ENCODE measurements at places on chromosomes 2 and 18.

DNA sequence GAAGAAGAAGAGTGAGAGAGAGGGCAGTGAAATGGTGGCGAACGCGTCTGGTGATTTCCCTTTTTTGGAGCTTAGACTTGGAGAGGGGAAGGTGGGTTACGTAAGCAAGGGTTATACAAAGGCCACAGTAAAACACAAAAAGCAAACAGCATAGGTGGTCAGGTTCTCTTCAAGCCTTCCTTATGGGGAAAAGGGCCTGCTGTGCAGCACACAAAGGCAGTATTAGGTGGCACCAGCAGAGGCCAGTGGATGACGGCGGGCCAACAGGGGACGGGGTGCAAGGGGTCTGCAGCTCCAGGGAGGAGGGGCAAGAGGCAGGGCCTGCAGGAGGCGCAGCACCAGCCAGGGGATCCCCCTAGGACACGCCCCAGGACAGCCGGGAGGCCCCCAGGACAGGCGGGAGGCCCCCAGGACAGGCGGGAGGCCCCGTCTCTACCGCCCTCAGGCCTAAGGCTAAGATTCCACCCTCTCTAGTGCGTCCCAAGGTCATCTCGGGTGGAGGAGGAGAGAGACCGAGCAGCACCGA is 32.6 kb upstream of the NPC1 start:
- no peak for DNase-seq

GRCh38 chr2:47737-48136 is 1.4 kb upstream of the FAM110C start:
- no peak for DNase-seq

DNA sequence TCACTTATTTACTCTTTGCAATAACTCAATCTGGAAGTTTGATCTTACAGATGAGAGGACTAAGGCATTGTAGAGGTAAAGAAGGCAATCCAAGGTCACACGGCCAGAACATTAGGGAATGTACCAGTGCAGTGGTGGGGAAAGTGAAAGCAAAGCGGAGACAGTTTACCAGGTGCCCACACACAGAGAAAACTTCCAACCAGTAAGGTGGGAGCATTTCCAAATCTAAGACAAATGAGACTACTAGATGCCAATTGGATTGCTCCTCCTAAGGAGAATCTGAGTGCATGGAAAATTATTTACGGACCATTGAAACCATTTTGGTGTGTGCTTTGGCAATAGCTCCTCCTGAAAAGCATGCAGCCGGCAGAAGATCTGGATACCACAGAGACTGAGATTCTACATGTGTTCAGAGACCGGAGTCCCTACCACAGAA is 34.9 kb downstream of the SLC20A1 start:
- DNase-seq, result no peak

DNA sequence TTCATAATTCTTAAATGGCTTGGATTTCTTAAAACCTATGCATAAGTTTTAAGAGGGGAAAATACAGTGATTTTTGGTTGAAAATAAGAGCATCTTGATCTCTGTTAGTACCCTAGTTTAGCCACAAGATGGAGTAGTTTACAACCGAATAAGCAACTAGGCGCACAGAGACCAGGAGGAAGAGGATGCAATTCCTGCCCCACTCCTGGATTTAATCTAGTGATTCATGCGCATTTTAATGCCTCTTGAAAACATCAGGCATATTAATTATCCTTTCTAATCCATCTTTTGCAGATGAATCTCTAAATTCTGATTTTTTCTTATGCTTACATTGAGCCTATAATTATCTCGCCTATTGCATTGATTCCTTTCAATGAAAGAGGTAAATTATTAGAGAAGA is 76.7 kb downstream of the MRPS9 start:
- DNase-seq, result no peak

DNA sequence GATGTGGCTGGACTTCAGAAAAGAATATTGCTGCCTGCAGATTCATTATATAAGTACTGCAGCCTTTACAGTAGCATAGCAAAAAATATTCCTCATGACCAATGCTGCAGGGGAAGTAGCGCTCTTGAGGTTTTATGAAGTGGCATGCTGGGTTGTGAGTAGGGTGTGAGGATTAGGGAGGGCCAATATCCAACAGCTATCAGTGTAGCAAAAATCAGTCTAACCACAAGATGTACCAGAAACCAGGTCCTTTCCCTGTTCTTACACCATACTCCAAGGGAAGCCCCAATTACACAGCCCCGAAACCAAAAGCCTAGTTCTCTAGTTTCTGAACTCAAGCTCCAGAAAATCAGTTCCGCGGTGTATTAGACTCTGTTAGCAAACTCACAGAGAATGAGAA is 1082.2 kb upstream of the DDX18 start:
- DNase-seq, result no peak

DNA sequence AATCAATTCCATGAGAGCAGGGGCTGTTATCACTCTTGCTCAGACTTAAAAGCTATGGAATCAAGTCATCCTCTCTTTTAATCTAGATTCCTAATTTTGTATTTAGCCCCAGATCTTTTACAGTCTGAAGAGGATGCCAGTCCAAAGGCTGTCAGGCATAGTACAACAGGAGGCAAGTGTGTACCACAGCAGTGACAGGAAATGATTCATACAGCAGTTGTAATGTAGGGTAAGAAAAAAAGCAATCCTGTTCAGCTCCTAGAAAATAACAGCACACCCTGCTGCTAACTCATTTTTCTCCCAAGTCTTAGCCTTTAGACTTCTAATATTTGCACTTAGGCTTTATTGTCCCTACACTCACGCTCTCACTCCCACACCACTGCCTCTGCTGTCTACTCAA is 127.8 kb upstream of the SYT4 start:
- no peak for DNase-seq

GRCh38 chr2:221514305-221515040 is 57.6 kb downstream of the EPHA4 start:
- DNase-seq, result no peak

DNA sequence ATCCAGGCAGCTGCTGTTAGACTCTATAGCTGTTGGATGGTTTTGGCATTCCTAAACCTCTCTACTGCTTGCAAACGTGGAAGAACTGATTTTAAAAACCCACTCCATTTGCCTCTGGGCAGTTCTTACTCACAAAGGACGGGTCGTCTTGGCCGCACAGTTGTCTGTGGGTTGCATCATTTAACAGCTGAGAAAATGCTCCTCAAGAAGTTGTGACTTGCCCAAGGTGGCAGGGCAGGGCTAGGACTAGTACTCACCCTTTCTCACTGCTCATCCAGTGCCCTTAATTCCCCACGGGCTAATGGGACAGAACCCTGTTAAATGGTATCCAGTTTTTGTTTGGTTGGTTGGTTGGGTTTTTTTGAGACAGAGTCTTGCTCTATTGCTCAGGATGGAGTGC is 997 bp upstream of the DRC1 start:
- DNase-seq, result no peak

GRCh38 chr2:18949871-18950270 is 360.5 kb upstream of the NT5C1B start:
- no peak for DNase-seq

DNA sequence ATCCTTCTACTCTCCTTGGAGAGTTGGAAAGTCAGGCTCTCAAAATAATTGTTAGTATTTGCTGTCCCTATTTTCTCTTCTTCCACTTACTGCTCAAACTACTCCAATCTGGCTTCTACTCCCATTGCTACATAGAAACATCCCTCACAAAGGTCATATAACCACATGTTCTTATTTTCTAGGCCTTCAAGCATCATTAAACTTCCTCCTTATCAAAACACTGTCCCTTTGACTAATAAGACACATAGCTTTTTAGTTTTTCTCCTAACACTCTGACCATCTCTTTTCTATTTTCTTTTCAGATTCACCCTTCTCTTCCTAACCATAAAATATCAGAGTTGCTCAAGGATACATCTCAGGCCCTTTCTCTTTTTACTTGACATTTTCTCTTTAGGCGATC is 148.3 kb downstream of the MBD2 start:
- no peak for DNase-seq

DNA sequence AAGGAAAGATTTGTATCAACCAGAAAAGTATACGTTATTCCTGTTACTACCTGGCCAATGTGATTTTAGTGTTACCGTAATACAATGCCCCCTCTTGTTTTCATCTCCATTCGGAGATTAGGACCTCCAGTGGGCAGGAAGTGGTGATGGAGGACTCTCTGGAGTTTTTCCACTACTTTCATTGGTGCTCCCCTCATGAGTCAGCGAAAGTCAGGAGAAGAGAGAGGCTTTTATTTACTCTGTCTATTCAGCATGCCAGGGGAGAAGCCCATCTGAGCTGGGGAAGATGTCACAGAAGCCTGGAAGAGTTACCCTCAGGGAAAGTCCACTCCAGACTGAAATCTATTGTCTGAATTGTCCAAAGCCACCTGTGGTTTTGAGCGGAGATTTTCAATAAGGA is 88.2 kb upstream of the THUMPD2 start:
- no peak for DNase-seq

DNA sequence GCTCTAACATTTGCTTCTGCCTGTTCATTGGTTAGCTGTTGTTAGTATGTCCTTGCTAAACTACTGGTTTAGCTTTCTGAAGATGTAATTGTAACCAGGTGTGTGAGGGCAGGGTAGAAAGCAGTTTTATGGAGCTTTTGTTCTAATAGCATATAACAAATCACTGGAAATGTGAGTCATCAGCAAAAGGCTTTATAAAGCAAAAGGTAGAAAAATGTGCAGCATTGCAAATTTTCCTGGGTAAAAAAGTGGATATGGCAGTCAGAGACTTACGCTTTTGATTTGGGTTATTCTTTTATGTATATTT is 85.3 kb downstream of the ZNF407 start:
- no peak for DNase-seq

DNA sequence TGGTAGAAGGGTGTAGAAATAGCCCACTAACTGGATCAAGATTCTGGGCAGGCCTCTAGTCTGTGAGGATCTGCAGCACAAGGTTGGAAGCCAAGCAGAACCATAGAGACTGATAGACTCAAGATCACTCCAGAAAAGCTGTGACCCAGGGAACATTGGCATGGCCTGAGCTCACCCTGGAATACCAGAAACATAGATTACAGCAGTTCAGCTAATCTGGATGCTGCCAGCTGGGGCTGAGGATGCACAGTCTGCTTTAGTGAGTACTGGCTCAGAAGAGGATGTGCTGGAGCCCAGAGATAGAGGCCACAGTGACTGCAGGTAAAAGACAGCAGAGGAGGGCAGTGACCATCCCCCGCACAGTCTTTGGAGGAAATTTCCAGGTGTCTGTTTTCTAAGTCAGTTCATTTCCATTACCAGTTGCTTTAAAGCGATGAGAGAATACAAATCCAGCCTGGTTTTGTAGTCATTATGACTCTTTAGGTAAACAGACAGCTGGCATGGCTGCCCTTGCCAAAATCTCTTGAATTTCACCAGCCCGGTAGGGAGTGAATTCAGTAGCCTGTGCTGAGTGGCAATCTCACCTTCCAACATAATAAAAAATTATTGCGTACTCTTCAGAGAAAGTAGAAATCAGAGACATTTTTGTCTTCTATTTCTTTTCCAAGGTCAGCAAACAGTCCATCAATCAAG is 119.2 kb downstream of the ANTXR1 start:
- DNase-seq, result no peak

DNA sequence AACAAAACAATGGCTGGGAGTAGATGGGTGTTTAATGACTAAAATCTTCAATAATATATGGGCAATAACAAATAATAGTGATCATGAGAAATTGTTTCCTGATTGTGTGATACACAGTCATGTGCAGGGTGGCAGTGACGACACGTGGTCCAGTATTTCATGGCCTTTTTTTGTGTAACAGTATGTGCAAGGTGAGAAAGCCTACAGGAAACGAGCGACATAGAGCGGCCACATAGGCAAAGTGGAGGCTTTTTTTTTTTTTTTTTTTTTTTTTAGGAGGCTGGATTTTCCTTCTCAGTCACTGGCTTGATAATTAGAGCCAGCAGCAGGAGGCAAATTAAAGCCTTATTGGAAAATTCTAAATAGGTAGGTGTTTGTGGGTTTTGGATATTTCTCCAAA is 123.7 kb downstream of the MYO3B start:
- no peak for DNase-seq

- DNase-seq, result no peak
These were observed 7.1 kb downstream of the ZNF407 start for GRCh38 chr18:74604774-74605173.

- no peak for DNase-seq
These were observed 729.8 kb upstream of the SOX11 start for GRCh38 chr2:4962419-4962818.

DNA sequence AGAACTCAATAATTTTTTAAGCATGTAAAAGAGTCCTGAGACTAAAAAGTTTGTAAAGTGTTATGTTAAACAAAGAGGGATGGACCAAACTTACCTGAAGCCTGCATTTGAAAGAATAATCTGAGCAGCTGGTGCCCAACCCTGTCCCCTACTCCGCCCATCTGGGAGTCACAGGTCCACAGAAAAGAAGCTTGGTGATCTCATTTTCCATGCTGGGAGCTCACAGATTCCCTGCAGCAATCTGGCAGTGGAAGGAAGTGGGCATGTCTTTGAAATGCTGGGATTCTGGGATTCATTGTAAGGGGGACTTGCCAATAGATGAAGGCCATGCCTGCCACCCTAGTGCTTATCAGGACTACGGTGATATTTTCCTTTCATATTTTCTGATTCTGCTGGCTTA is 17.9 kb downstream of the CDH2 start:
- DNase-seq, result no peak

GRCh38 chr2:49032126-49032525 is 122.2 kb downstream of the FSHR start:
- DNase-seq, result no peak

DNA sequence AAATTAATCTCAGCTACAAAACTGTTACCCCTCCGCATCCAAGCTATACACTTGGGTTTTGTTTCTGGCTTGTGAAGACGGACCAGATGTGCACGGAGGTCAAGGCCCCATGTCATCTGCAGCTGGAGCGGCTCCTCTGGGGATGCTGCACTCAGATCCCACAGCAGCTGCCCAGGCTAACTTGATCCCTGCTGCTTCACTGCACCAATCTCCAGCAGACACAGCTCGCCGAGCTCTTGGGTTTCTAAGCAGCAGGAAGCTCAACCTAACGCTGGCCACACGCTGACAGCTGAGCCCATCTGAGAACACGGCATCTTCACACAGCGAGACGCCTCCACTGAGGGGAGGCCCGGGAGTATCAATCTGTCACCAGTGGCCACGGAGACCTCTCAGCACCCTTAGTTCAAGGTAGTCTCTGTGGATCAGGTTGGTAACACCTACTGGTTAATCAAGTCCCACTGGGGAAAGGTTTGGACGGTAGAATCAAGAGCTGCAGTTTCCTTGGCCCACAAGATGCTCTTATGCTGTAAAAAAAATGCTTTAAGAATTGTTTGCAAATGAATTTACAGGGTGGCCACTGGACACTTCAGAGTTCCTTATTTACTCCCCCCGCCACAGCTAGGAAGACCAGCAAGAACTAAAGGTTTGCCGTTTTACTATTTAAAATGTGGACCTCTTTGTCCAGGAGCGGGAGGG is 67.5 kb downstream of the EMILIN2 start:
- DNase-seq, result no peak

DNA sequence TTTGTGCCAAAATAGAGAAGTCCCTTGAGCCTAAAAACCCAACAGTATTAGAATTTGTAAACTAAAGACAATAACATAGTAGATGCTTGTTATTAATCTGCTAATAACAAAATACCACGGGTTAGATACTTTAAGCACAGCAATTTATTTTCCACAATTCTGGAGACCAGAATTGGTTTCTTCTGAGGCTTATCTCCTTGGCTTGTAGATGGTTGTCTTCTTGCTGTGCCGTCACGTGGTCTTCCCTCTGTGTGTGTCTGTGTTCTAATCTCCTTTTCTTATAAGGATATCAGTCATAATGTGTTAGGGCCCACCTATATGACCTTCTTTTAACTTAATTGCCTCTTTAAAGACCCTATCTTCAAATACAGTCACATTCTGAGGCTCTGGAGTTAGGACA is 260.1 kb downstream of the CYRIA start:
- DNase-seq, result no peak

Measured in stimulated activated CD4-positive, alpha-beta T cell treated with anti-CD3 and anti-CD28 coated beads, Interleukin-4, amount 100 ng/mL, for 1 hour (primary cell).